ENCODE measurements at places on chromosomes 1 and 21.

- DNase-seq = no peak
Observed at GRCh38 chr1:91278754-91279153, 125.9 kb downstream of the HFM1 start.

GRCh38 chr1:44860891-44861425 is 17.9 kb upstream of the PTCH2 start:
- DNase-seq = no peak

DNA sequence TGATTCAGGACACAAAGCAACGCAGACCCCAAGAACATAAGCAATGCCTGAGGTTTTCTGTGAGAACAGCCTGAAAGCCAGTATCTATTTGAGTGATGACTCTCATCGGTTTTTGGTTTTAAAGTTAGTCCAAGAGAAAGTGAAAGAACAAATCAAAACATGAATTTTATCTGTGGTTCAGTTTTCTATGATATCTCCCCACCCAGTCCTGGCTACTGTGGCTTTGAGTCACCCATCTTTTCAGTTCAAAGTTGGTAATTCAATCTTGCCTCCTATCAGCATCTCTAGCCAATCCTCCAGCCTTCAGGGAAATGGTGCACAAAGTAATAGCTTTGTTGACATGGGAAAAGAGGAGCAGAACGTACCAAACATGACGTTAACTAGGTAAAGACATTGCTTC is 40.5 kb upstream of the KRTAP19-8 start:
- no peak for DNase-seq

DNA sequence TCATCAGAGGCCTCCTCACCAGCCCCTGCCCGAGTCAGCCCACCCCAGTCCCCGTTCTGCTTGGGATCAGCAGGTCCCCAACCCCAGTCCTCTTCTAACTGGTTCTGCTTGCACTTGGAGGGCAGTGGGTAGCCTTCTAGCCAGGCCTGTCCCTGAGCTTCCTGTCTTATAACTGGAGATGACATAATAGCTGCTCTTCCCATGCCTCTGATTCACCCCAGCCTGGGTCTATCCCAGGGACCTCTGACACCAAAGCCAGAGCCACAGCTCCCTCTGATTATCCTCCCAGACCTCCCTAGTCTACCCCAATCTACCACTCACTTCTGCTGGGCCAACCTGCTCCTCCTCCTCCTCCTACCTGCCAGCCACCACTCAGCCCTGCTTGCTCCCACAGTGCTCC is 31.4 kb downstream of the IQGAP3 start:
- peak; percentile 44 for DNase-seq

GRCh38 chr1:99004254-99004860 is 304 bp downstream of the PLPPR5 start:
- DNase-seq = no peak

DNA sequence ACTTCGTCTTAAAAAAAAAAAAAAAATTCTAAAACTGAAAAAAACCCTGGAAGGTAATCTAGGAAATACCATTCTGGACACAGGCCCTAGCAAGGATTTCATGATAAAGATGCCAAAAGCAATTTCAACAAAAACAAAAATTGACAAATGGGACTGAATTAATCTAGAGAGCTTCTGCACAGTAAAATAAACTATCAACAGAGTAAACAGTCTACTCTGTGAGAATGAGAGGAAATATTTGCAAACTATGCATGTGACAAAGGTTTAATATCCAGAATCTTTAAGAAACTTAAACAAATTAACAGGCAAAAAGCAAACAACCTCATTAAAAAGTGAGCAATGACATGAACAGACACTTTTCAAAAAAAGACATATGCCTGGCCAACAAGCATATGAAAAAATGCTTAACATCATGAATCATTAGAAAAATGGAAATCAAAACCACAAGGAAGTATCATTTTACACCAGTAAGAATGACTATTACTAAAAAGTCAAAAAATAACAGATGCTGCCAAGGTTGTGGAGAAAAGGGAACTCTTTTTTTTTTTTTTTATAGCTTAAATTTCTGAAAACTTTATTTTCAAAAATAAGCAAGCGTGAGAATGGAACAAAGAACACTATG is 29.4 kb upstream of the RNPC3 start:
- DNase-seq = no peak

DNA sequence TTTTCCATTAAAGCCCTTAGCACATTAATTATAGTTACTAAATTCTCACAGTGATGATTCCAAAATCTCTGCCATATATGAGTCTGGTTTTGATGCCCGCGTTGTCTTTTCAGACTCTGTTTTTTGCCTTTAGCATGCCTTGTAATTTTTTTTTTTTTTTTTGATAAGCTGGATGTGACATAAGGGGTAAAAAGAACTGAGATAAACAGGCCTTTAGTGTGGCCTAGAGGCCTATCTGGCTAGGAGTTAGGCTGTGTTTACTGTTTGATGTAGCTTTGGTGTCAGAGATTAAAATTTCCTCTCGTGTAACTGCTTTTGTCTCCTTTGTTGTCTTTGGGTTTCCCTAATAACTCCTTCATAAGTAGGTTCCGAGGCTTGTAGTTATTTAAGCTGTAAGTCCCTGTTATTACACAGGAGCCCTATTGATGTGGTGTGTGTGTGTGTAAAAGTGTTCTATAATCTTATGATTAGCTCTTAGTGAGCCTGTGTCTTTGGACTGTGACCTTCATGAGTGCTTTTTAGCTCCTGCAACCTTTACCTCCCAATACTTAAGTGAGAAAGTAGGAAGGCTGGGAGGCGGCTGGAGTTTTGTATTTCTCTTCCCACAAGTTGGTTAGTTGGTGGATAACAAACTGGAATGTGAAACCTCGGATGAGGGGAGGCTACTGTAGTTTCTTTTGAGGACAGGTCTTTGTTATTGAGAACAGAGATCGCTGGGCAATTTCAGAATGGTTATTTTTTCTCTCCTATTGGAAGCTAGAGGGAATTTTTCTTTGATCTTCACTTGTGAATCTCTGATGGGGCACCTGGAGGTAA is 19.3 kb downstream of the HS2ST1 start:
- no peak for DNase-seq

DNA sequence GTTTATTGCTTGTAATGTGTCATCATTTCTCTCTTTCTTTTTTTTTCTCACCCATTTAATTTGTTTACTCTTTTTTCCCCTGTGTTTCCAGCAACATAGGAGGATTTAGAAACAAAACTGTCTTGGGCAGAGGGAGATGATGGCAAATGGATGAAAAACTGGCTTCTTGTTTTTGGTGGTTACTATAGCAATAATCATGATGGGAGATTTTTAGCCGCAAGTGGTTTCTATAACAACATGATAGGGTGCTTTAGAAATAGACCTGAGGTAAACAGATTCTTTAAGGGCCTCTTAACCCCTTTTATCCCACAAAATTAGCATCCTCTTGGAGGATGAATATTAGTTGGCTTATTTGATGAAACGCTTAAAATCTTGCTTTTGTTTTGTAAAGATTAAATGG is 51.6 kb downstream of the CRB1 start:
- DNase-seq = no peak

DNA sequence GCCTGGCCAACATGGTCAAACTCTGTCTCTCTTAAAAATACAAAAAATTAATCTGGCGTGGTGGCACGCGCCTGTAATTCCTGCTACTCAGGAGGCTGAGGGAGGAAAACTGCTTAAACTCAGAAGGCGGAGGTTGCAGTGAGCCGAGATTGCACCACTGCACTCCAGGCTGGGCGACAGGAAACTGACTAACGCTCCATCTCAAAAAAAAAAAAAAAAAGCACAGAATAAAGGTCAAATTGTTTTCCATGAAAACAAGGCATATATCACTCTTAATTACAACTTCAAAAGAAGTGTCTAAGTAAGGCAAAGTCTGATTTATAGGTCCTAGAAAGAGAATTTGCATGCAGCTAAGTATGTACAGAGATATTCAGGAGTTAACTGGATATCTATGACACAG is 25.6 kb downstream of the EYA3 start:
- DNase-seq = no peak

DNA sequence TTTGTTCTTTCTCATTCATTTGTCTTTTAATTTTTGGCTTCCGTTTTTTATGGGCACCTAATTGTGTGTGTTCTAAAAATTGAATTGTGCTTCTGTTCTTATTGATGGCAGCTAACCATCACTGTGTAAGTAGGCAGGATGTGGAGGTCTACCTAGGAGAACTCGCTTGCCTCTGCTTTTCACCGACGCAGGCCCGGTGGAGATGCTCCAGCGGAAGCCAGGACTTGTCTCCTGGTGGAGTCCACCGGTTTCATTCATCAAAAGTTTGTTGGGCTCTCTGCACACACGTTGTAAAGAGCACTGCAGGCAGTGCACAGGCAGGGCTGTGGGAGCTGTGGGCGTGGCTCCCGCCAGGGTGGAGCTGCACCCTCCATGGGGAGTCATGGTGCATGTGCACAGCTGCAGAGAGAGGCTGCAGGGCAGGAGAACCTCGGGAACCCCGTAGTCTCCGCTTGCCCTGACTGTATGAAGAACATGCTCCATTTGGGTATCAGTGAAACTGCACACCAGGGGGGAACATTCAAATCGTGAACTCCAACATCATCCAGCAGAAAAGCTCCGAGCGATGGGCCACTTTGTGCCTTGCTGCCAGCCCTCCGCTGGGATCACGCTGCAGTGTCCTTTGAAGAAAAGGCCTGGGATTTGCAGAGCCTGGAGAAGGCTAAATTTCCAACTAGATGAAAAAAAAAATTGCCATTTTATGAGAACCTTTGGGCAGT is 6.0 kb upstream of the C1orf174 start:
- peak; percentile 84 for DNase-seq

DNA sequence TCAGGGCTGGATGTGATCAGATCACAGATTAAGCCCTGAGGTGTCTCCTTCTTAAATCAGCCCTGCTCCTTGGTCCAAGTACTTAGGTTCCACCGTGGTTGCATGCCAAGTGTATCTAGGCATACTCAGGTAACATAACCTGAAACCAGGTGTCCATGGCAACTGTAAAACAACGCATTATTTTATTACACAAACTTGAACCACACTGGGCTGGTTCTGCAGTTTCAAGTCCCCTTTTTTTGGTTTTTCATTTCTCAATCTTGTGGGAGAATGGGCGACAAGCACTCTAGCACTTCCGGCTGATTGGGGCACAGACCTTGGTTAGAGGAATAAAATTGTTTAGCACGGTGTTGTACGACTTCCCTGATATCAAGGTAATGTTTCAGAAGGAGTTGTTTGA is 65.2 kb downstream of the GBP6 start:
- no peak for DNase-seq

DNA sequence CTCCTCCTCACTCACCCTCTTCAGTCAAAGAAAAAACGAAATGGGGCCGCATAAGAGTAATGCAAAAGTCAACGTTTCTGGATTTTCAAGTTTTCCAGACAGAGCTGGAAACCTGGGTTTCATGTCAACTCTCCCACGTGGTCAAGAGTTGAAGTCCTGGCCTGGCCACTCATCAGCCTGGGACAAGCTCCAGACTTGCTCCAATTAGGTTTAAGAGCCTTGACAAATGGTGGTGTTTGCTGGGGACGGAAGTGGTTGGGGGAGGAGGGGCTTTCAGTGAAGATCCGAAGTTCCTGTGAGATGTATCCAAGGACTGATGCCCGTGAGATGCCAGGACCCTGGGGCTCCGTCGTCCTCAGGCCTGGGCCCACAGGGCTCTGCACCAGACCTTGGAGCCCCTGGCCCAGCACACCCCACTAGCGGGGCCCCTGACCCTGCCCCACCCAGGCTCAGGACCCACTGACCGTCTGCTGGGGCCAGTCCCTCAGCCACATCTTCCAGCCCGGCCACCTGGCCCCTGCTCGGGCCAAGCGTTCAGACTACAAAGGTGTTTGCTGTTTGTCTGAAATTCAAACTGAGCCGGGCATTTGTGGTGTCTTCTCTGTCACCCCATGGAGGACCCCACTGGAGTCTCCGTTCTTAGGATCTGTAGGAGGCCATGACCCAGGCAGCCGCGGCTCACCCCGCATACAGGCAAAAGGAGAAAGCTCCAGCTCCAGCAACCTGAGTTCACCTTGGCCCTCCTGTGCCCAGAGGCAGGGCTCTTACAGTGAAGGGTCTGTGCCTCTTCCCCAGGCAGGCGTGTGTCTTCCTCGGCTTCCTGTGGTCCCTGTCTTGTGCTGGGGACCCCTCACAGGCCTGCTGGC is 53.3 kb downstream of the SIK1 start:
- peak; percentile 73 for DNase-seq

GRCh38 chr1:3417082-3417739 is 37.3 kb upstream of the ARHGEF16 start:
- no peak for DNase-seq

- DNase-seq = no peak
Observed at GRCh38 chr1:207250431-207250830, 71.0 kb upstream of the CD55 start.

GRCh38 chr1:237685551-237685950 is 205.2 kb downstream of the ZP4 start:
- no peak for DNase-seq

GRCh38 chr1:227951624-227952373 is 4.1 kb upstream of the WNT9A start:
- no peak for DNase-seq

DNA sequence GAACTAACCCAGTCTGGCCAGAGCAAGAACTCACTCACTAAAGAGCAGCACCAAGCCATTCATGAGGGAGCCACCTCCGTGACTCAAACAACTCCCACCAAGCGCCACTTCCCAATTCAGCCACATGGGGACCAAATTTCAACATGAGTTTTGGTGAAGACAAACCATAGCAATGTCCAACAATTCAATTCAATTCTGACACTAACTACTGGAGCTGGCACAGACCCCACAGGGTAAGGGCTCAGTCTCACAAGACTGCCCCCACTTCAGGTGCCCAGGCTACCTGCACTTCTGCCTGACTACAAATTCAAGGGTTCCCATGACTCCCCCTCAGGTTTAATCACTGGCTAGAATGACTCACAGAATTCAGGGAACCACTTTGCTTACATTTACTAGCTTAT is 48.8 kb upstream of the RAP1A start:
- DNase-seq = no peak

GRCh38 chr1:75614399-75614756 is 3.5 kb upstream of the SLC44A5 start:
- DNase-seq = no peak

DNA sequence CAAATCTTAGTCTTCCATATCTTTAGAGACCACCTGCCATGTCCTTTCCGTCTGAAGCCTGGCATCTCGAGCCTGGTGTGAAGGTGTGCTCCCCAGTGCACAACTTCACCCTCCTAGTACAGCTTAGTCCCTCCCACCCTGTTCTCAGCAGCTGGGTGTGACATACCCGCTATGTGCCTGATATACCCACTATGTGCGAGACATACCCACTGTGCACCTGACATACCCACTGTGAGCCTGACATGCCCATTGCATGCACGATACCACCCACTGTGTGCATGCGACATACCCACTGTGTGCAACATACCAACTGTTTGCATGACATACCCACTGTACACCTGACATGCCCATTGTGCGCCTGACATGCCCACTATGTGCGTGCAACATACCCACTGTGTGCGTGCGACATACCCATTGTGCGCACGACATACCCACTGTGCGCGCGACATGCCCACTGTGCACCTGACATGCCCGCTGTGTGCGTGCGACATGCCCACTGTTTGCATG is 3.0 kb upstream of the RRP1 start:
- no peak for DNase-seq

- no peak for DNase-seq
Observed at GRCh38 chr1:60596791-60597750, 485.3 kb upstream of the NFIA start.

GRCh38 chr1:150791585-150791984 is 16.5 kb downstream of the CTSK start:
- DNase-seq = no peak
